Common myeloid progenitor, CD34-positive (primary cell): ENCODE measurements at places on chromosomes 16 and 17.

DNA sequence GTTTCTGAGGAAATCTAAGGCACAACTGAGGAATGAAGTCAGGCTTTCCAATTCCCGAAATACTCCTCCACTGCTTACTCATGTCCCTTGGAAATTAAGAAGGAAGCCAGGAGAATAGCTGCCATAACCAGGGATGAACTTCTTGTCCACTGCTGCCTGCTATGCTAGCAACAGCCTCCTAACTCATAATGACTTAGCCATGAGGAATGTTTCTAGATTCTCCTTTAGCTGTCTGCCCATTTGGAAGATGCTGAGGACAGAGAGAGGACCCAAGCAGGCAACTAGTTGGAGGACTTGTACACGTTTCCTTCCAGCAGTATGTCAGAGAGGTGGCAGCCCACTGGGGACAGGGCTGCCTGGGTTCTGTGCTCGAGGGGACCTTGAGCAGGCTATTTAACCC lies 939 bp upstream of the CCL2 start:
- no peak for DNase-seq

- no peak for DNase-seq
These were observed 46.4 kb downstream of the TNFRSF13B start for GRCh38 chr17:16925461-16926060.

DNA sequence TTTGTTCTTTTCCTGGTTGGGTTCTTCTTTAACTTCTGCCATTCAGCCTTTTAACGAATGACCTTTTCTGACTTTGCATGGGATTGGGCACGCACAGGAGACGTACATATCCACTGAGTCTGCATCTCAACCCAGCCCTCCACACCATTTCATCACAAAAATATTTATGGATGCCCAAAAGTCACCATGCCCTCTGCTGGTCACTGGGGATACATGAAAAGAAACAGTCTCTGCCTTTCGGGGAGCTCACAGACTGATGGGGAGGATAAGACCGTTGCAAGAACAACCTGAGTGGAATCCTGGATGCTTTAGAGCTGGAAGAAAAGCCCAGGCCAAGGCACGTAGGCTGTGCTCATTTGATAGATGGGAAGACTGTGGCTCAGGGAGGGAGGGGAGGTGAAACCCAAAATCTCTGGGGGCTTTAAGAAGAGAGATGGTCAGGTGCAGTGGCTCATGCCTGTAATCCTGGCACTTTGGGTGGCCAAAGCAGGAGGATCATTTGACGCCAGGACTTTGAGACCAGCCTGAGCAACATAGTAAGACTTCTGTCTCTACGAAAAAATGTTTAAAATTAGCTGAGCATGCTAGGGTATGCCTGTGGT lies 7.9 kb upstream of the MT2A start:
- peak; percentile 70 for DNase-seq

DNA sequence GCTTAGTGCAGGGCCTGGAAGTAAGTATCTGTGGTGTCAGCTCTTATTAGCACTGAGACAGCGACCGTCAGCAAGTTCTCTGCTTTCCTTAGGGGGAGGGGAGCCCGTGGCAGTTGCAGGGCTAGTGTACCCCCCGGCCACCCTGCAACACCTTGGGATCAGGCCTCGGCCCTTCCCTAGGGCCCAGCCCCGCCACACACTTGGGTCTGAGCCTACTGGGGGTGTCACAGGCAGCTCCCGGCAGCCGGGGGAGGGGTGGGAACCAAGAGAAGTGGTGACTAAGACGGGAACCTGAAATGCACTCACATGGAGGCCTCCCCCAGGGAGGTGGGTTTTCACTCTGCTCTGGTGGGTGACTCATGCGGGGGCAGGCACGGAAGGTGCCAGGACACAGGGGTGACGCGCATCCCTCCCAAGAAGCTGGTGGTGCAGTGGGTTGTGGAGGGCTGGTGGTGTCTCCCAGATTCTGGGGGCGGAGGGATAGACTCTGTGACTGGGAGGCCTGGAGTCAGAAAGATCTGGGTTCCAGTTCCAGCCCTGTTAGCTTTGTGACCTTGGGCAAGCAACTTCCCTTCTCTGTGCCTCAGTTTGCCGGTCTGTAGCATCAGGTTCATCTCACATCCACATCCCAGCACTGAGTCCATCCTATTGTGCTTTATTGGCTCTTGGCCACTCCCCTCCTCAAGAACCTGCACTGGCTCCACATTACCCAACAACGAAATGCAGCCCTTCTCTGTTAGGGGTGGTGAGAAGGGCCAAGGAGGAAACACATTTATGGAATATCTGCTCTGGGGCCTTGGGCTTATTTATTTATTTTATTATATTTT lies 44.5 kb downstream of the LAT start:
- DNase-seq, result peak; percentile 82

GRCh38 chr16:57838161-57838560 lies 35.9 kb upstream of the KIFC3 start:
- DNase-seq, result no peak

GRCh38 chr16:17370223-17370707 lies 100.5 kb downstream of the XYLT1 start:
- DNase-seq, result peak; percentile 78
